ENCODE measurements at places on chromosomes 16 and 17.

DNA sequence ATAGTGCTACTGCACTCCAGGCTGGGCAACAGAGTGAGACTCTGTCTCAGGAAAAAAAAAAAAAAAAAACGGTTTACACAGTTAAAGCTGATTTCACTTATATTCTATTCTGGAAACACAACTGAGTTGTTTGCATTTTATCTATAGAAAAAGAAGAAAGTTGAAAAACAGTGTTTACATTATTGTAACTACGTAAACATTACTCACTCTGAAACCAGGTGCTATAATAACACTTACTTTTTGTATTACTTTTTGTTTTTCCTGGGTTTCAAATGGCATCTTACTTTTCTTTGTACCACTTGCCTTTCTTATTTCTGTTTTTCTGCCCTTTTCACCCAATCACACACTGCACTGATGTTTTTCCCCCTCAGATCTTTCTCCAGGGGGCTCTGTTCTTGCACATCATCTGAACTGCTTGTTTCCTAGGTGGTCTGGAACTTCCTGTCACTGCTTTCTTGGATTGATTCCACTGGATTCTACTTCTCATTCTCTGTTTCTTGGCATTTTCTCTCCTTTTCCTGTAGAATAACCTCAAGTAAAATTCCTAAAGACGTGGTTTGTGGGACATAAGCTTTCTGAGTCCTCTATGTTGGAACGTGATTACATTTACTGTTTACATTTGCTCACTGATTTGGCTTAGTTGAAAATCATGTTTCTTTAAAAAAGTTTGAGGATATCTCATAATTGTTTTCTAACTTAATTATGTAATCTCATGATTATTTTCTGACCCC is 142.1 kb downstream of the HS3ST3B1 start:
- DNase-seq: no peak

DNA sequence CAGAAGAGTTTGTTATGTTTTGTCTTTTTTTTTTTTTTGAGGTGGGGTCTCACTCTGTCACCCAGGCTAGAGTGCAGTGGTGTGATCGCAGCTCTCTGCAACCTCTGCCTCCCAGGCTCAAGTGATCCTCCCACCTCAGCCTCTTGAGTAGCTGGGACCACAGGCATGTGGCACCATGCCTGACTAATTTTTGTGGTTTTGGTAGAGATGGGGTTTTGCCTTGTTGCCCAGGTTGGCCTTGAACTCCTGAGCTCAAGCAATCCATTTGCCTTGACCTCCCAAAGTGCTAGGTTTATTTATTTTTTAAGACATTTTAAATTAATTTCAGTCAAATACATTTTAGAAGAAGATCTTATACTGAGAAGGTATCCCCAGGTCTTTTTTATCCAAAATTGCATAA is 366.7 kb downstream of the KCNJ2 start:
- DNase-seq: peak; percentile 7

- DNase-seq: no peak
Observed at GRCh38 chr17:3005696-3006095, 57.7 kb downstream of the OR1D5 start.

GRCh38 chr17:45050481-45051059 is 862 bp downstream of the DCAKD start:
- peak; percentile 50 for DNase-seq

GRCh38 chr16:87060034-87060986 is 256.9 kb downstream of the C16orf95 start:
- DNase-seq: peak; percentile 46

DNA sequence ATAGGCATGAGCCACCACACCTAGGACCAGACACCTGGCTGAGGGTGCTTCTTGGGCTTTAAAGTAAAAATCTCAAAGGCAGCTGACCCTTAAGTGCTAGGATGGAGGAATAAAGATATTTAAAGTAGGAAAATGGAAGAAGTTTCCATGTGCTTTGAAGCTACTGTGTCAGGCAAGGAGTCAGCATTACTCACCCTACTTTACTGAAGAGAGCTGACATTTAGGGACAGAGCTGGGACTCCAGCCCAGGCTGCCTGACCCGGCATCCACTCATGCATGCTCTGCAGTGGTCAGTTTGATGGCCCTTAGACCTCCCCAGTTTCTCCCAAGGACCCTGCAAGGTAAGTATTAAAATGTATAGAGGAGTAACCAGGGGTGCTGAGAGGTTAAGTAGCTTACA is 124.7 kb upstream of the PLCG2 start:
- no peak for DNase-seq

All from MCF 10A (cell line).